ENCODE measurements at places on chromosomes 11 and 22.

- no peak for DNase-seq
These were observed 30.6 kb downstream of the TUB start for GRCh38 chr11:8111636-8112035.

GRCh38 chr11:45607995-45608394 is 57.4 kb downstream of the CHST1 start:
- no peak for DNase-seq

- DNase-seq, result no peak
These were observed 713.1 kb upstream of the ARHGAP42 start for GRCh38 chr11:99973993-99974392.

DNA sequence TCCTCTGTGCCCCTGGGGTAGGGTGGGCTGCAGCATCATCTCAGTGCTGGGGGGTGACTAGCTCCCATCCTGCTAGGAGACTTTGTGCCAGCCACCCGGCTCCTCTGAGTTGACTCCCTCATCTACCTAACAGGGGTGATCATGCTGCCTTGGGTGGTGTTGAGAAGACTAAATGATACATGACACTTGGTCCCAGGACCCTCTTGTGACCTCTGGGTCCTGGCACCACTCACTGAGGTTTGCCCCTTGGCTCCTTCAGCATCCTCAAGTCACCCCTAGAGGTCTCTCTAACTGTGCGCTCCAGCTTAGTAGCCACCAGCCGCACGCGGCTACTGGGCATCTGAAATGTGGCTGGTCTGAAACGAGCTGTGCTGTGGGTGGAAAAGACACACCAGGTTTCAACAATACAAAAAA is 72.1 kb downstream of the LRRC32 start:
- DNase-seq, result no peak

- DNase-seq, result no peak
These were observed 22.9 kb downstream of the STX3 start for GRCh38 chr11:59778122-59778521.

DNA sequence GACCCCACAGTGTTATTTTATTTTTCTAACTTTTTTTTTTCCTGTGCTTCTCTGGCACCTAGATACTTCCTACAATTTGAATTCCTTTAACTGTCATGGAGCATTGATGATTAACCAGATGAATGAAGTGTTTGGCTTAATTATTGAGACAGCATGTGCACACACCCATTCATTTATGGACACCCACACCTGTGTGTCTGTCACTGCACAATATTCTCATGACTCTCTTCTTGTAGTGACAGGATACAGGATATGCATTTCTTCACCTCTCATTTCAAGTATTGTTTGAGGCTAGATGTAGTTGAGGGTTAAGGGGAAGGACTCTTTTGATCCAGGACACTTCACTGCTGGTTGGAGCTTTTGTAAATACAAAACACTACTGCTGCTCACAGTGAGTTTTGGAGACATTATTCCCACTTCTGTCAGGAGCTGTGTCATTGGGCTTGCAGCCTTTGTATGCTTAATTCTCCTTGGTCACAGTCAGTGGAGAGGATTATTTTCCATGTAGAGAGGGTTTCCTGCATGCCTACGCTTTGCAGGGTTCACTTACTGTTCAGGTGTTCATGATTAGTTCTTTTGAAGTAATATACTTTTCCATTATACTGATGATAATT is 33.5 kb downstream of the SPECC1L start:
- DNase-seq, result no peak

DNA sequence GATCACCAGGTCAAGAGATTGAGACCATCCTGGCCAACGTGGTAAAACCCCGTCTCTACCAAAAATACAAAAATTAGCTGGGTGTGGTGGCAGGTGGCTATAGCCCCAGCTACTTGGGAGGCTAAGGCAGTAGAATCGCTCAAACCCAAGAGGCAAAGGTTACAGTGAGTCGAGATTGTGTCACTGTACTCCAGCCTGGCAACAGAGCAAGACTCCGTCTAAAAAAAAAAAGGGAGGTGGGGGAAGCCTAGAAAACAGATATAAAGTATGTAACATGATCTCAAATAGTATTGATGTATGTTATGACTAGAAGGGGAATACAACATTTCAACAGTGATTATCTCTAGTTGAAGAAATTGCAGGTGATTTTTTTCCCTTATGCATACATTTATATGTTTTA is 61.4 kb downstream of the SLC1A2 start:
- DNase-seq, result no peak

GRCh38 chr11:17076517-17077239 is 789 bp downstream of the RPS13 start:
- no peak for DNase-seq

DNA sequence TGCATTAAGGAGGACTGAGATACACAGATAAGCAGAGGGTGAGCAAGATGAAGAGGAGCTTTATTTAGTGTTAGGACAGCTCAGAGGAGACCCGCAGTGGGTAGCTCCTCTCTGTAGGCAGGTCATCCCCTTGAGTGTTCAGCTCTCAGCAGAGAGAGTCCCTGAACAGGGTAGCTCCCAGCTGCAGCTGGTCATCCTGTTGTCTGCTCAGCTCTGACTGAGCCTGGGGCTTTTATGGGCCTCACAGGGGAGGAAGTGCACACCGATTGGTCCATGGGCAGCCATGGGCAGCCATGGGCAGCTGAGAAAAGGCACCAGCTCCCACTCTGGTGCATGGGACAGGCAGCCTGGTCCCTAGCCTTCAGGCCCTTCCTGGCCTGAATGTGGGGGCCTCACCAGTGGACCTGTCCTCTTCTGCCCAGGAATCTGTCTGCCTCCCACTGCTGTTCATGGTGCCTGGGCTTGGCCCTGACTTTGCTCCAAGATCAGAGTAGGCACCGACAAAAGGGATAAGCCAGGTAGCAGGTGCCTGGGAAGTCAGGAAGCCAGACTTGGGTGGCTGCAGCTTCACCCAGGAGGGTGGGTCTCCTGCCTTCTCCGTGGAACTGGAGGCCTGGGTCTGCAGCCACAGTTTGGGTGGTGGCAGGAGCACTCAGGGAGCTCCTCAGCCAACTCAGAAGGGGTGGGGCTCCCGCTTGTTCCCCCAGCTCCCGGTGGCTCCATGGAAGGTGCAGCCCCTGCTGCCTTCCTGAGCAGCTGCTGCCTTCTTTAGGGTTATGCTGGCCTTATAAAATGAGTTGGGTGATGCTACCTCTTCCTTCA is 54.7 kb downstream of the MYEOV start:
- DNase-seq, result no peak

DNA sequence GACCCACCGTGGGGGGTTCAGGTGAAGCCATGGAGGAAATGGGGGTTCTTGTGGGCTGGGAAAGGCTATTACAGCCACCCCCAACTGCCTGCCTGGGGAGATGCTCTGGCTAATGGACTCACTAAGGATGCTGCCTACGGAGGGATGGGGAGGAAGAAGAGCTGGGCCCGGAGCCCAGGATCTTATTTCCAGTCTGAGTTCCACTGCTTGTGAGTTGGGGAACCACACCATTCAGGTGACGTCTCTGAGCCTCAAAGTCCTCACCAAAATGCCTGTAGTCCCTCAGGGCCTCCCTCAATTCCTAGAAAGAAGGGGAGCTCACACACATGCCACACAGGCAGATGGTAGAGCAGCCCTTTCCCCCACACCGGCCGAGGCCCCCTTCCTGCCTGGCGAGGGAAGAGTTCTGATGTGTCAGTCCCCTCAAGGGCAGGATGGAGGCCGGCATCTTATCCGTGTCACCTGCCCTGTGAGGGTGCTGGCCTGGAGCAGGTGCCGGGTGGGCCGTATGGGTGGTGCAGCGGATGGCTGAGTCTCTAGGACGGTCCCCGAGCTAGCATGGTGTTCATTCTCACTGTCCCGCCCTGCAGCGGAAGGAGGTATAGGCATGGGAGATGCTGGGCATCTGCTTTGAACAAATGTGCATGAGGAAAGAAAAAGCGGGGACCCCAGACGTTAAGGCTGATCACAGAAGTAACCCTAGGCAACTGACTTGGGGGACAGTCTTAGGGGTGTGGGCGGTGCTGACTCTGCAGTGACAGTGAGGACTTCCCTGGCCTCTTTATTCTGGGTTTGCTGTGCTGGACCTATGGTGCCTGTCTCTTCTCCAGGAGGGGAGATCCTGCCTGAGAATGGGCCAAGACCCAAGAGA is 15.7 kb downstream of the MRGPRF start:
- no peak for DNase-seq

GRCh38 chr22:16937811-16938210 is 70.2 kb downstream of the GAB4 start:
- DNase-seq, result no peak

GRCh38 chr11:128304666-128305485 is 282.5 kb downstream of the ETS1 start:
- DNase-seq, result no peak

- DNase-seq, result no peak
These were observed at the start of gene TCIRG1 for GRCh38 chr11:68038718-68039525. TCIRG1 (plus strand) TSS chr11:68039025; CDS start chr11:68041272, 2,247 bp downstream.

- DNase-seq, result no peak
These were observed 10.5 kb upstream of the LDLRAD3 start for GRCh38 chr11:35933320-35933871.

GRCh38 chr22:37187891-37188761 is at the start of gene C1QTNF6:
C1QTNF6 (minus strand) TSS chr22:37188247; CDS start chr22:37188213, 34 bp downstream.
- DNase-seq, result no peak

GRCh38 chr11:34898474-34898873 is 17.7 kb downstream of the APIP start:
- DNase-seq, result no peak

- no peak for DNase-seq
These were observed 531 bp downstream of the DAGLA start for GRCh38 chr11:61680622-61681221.
